Urinary bladder (tissue), 4 donors: ENCODE measurements at places on chromosomes 12 and 14. TPM values are rescaled to one million over a fixed set of nuclear protein-coding genes. Genes with fewer than 3 reads are reported as not detected.

- DNase-seq: no peak
Observed at GRCh38 chr12:71349950-71350349, 89.6 kb upstream of the LGR5 start.

GRCh38 chr12:111102102-111102739, 181.8 kb upstream of the MYL2 start:
- no peak for DNase-seq

DNA sequence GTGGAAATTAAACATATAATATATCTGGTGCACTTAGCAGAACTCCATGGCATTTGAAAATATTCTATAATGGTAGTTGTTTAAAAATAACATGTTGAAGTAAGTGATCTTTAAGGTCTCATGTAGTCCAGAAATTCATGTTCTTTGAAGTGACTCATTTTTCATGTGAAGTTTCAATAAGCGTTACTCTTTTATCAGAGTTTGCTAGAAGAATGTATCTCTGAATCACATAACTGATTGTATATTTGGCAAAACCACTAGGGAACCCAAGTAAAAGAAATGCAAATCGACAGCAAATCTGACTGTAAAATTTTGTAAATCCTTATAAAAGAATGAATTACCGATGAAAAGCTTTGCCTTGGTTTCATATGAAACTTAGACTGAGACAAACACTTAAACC, 463.3 kb downstream of the TMTC2 start:
- no peak for DNase-seq

GRCh38 chr12:7116916-7117315, 7.9 kb upstream of the C1RL start:
- DNase-seq: no peak

The CCDC175 gene
- 0.74 TPM for total RNA-seq

The RPL10L gene
- not detected for total RNA-seq
